ENCODE measurements at places on chromosomes 5 and 9. TPM values are rescaled to one million over a fixed set of nuclear protein-coding genes. Genes with fewer than 3 reads are reported as not detected.

PCDHGA10 gene
- total RNA-seq, result 6.2 TPM

DNA sequence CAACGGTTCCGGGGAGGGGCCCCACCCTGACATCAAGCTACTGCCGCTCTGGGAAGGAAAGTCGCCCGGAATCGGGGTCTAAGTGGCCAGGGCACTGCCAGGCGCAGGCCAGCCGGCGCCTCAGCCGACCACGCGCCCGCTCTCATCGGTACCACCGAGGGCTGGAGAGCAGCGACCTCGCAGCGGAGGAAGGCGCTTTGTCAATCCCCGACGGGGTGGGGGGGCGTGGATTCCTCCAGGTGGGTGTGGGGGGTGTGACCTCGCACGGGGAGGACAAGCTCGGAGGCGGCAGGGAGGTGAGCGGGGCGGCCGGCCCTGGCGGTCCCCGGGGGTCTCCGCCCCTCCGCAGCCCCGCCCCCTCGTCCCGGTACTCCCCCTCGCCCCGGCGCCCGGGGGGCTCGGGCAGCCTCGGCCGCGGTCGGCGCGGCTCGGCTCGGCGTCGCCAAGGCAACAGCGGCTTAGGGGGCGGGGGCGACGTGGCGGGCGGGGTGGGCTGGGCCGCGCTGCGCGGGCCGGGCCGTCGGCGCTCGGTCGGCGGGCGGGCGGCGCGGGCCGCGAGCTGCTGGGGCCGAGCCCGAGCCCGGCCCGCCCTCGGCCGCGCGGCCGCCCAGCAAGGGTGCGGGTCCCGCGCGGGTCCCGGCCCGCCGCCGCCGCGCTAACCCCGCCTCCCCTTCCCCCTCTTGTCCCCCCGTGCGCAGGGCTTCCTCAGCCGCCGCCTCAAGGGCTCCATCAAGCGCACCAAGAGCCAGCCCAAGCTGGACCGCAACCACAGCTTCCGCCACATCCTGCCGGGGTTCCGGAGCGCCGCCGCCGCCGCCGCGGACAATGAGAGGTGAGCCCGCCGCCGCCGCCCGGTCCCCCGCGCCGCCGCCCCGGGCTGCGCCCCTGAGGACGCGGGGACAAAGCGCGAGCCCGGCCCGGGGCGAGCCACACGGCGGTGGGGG, 47.5 kb downstream of the DAB2IP start:
- peak overlapping the region; percentile 50 for H3K4me3 ChIP-seq
- H3K27me3 ChIP-seq, result no peaks in the 10 kb centered on the region
- peaks cover 20% of the 10 kb centered on the region for H3K4me1 ChIP-seq
- H3K27ac ChIP-seq, result peak overlapping the region; percentile 70

PLPP7 gene
- 1.5 TPM for total RNA-seq

GRCh38 chr9:14752871-14753270, 30.3 kb upstream of the CER1 start:
- H3K27ac ChIP-seq, result no peak overlapping the region
- no peaks in the 10 kb centered on the region for H3K36me3 ChIP-seq
- H3K4me1 ChIP-seq, result no peaks in the 10 kb centered on the region
- no peak for DNase-seq

DNA sequence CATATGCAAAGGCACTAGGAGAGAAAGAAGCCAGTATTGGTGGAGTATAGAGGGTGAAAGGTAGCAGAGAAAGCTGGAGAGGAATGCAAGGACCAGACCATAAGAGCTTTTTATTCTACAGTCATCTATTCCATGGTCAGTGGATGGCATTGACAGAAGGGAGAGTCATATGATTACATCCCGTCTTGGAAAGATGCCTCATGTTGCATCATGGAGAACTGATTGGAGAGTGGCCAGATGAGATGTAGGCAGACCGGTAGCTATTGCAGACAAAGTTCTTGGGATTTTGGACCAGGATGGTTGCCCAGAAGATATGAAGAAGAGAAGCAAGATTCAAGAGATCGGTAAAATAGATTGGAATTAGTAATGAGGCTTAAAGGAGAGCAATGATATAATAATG, 260.7 kb downstream of the CHSY3 start:
- H3K4me1 ChIP-seq, result no peaks in the 10 kb centered on the region
- H3K27me3 ChIP-seq, result no peaks in the 10 kb centered on the region
- no peak overlapping the region for H3K4me3 ChIP-seq
- no peaks in the 10 kb centered on the region for H3K36me3 ChIP-seq

- H3K36me3 ChIP-seq, result peaks cover 72% of the 10 kb centered on the region
- no peak for DNase-seq
- H3K4me1 ChIP-seq, result no peaks in the 10 kb centered on the region
- H3K4me3 ChIP-seq, result no peak overlapping the region
- H3K27me3 ChIP-seq, result no peaks in the 10 kb centered on the region
Observed at GRCh38 chr9:132651259-132651658, 18.5 kb downstream of the DDX31 start.

DNA sequence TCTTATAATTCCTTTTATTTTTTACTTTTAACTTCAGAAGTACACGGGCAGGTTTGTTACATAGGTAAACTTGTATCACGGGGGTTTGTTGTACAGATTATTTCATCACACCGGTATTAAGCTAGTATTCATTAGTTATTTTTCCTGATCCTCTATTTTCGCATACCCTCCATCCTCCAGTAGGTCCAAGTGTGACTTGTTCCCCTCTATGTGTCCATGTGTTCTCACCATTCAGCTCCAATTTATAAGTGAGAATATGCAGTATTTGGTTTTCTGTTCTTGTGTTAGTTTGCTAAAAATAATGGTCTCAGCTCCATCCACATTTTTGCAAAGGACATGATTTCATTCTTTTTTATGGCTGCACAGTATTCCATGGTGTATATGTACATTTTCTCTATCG, 43.1 kb upstream of the IFNE start:
- H3K27me3 ChIP-seq, result no peaks in the 10 kb centered on the region
- no peak overlapping the region for H3K27ac ChIP-seq
- no peak for DNase-seq
- H3K4me3 ChIP-seq, result no peak overlapping the region

- H3K27ac ChIP-seq, result no peak overlapping the region
- H3K4me3 ChIP-seq, result no peak overlapping the region
- H3K36me3 ChIP-seq, result no peaks in the 10 kb centered on the region
- DNase-seq, result no peak
- H3K27me3 ChIP-seq, result peaks cover 5% of the 10 kb centered on the region
Observed at GRCh38 chr5:174329738-174330137, 284.2 kb downstream of the NSG2 start.

DNA sequence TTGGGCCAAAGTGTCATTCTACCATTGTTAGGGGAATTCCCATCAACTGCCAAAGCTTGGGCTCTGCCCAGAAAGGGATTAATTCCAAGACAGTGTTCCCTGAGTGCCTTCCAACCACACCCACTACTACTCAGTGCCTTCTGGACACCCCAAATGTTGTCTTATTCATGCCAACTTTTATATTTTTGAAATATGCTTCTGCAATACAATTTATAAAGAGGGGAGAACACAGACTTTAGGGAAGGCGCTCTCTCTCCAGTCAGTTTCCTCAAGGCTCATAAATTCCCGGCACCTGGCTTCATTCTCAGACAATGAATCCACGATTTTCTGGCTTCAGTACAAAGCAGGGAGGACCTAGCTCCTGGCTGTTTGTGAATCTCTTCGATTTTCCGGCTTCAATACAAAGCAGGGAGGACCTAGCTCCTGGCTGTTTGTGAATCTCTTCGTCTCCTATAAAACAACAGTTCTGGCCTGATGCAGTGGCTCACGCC, 120.1 kb upstream of the MYO10 start:
- no peaks in the 10 kb centered on the region for H3K36me3 ChIP-seq
- no peaks in the 10 kb centered on the region for H3K27me3 ChIP-seq
- no peak overlapping the region for H3K4me3 ChIP-seq
- no peak for DNase-seq
- H3K27ac ChIP-seq, result no peak overlapping the region

DNA sequence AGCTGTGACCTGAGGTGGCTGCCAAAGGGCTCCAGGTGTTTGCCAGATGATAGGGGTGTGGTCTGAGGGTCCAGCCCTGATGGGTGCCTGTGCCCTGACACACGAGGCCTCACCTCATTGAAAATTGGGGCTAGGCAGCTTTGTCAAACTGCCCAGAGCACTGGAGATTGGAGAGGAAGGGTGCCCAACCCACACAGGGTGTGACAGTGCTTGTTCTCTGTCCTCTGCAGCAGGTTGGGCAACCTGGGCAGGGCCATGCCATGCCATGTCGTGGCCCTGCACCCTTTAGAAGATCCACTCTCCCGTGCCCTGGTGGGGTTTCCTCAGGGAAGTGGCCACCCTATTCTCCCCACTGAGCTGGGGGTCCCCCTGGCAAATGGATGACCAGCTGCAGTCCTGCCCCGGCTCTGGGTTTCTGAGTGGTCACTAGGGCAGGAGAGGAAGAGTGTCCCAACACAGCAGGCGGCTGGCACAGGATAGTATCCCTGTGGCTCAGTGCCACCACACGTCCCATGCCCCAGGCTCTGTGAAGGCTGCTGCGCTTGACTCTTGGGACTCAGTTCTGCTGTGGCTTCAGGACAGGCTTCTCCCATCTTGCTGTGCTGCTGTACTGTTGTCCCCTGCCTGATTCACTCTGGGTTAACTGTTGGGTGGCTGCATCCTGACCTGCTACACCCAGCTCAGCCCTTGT, 100.8 kb upstream of the PITX1 start:
- H3K4me1 ChIP-seq, result peaks cover 4% of the 10 kb centered on the region
- no peaks in the 10 kb centered on the region for H3K36me3 ChIP-seq
- H3K4me3 ChIP-seq, result no peak overlapping the region
- H3K27me3 ChIP-seq, result no peaks in the 10 kb centered on the region
- DNase-seq, result no peak

GRCh38 chr5:36277521-36278176, 24.1 kb downstream of the RANBP3L start:
- peaks cover 7% of the 10 kb centered on the region for H3K4me1 ChIP-seq
- H3K4me3 ChIP-seq, result no peak overlapping the region
- DNase-seq, result no peak
- H3K36me3 ChIP-seq, result no peaks in the 10 kb centered on the region
- no peaks in the 10 kb centered on the region for H3K27me3 ChIP-seq

CKMT2 gene
- 3.0 TPM for total RNA-seq

EQTN gene
- total RNA-seq, result not detected

GRCh38 chr9:109277451-109277850, 43.4 kb downstream of the EPB41L4B start:
- no peak overlapping the region for H3K27ac ChIP-seq
- no peaks in the 10 kb centered on the region for H3K4me1 ChIP-seq
- no peak for DNase-seq
- H3K36me3 ChIP-seq, result no peaks in the 10 kb centered on the region

SLCO6A1 gene
- total RNA-seq, result not detected

Data from upper lobe of right lung (tissue), 1 donor.